ENCODE measurements at places on chromosomes 1 and 21.

GRCh38 chr1:205972491-205973168 is 29.4 kb upstream of the SLC26A9 start:
- DNase-seq: no peak

- no peak for DNase-seq
Observed at GRCh38 chr1:220135755-220136154, 41.8 kb downstream of the IARS2 start.

DNA sequence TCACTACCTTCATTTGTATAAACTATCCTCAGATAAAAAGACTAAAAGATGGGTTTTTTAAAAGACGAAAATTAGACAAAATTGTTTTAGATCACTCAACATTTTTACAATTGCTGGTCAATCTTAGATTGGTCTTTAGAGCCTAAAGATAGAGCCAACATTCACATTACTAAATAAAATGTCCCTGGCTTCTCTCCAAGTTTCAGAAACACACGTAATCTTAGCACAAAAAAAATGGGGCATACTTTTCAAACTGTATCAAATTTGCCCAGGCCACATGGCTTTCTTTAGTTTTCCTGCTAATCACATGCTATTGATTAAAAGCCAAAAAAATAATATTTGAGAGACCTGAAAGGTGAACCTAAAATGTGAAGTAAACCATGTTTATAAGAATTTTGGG is 288.1 kb downstream of the DPYD start:
- no peak for DNase-seq

DNA sequence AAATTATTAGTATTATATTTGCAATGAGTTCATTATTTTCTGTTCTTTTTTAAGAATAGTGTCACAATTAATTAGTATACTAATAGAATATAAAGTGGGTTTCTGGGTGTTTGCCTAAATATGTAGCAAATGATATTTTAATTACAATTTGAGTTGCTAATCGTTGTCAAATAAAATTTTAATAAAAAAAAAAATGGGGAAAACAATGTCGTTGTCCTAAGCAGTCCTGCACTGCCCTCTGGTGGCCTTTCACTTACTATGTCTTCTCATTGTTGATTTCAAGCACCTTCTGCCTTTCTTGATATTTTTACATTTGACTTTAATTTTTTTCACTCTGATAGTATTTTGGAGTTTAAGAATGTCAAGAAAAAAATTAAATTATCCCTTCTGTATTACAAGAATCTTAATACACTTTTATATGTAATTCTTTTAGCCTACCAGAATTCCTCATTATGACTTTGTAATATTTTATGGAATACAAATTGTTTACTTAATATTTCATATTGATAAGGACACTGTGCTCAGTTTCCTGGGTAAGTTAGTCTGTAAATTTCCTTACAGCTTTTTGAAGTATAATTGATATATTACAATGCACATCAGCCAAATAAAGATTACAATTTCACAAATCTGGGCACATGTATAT is 104.5 kb upstream of the FMN2 start:
- DNase-seq: peak; percentile 49

DNA sequence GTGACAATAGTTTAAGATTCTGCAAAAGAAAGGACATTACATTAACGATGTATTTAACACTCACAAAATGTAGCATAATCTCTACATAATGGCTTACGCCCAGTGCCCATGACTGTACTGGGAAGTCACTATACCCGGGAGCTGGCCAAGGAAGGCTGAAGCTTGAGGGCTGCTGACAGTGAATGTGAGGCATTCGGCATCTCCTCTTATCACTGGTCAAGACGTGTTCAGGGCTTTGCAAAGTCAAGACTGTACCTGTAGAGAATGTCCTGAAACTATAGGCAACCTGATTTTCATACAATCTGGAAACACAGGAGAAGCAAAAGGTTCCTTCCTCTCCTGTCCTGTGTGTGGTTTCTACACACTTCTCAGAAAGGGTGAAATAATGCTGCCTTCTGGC is 12.7 kb upstream of the IFNGR2 start:
- DNase-seq: no peak

GRCh38 chr21:45938811-45939520 is 42.6 kb upstream of the COL6A1 start:
- no peak for DNase-seq

- no peak for DNase-seq
Observed at GRCh38 chr1:59685666-59686065, 129.1 kb upstream of the HOOK1 start.

- no peak for DNase-seq
Observed at GRCh38 chr1:11298390-11299224, 25.6 kb downstream of the UBIAD1 start.

DNA sequence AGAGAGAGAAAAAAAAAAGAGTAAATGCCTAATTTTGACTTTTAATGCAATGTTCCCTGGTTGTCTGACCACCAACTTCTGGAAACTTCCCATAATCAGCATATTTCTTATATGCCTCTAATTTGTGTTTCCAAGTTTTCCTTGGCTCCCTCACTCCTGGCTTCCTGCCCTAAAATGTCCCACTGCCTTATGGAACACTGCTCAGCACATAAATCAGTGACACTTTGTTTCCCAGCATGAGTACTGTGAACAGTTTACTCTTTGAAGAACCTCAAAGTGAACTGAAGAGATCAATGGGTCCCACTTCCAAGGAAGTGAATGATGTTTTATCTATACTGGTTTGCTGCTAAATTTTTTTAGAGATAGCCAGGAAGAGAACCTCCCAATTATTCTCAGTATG is 271.3 kb upstream of the PRMT6 start:
- no peak for DNase-seq

DNA sequence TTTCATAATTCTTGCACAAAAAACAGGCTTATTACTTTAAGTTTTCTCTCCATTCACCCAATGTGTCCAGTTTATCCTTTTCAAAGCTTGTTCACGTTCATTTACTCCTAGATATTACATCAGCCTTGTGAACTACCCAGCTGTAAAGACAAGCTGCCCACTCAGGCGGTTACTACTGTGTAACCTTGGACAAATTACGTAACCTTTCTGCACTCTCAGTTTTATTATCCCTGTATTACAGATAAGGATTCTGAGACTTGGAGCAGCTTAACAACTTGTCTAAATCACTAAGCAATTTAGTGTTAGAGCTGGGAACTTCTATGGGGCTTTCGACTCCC is 20.5 kb upstream of the LPAR3 start:
- no peak for DNase-seq

DNA sequence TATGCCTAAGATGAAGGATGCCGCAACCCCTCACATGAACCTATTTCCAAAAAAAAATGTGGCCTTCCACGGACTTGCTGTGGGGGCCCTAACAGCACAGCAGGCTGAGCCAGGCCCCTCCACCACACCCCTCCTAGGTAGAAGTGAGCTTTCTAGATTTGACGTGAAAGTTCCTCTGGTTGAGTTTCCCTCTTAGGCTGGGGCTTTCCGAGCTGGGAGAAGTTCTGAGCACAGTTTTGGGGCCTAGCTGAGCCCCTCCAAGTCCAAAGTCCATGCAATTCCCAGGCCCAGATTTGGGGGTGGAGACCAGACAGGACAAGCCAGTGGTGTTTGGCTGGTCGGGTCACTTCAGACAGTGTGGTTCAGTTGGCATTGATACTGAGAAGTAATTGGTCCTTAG is 13.8 kb upstream of the PHLDA3 start:
- no peak for DNase-seq

GRCh38 chr1:236059011-236059410 is 5.9 kb downstream of the NID1 start:
- no peak for DNase-seq

DNA sequence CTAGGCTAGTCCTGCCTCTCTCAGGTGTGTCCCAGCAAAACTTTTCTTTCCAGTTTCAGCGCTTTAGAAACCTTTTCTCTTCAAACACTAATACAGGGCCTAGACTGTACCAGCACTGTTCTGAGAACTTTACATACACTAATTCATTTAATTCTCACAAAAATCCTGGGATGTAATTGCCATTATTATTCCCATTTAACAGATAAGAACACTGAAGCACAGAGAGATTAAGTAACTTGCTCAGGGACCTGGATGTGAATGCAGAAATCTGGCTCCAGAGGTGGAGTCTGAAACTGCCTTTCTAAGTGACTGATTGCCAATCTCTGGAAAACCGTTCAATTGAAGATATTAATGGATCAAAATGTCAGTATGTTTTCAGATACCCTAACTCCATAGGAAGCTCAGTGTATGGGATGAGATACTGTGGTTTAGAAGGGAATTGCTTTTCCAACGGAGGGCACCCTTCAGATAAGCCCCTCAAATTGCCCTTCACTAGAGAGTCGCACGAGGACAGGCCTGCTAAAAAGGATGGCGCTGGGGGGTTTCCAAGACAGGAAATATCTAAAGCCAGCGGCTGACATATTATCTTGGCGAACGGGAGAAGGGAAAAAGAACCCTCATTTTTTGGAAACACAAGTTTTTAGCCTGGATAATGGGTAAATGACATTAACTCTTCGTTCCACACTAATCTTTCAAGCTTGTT is 698 bp upstream of the UCK2 start:
- DNase-seq: no peak

DNA sequence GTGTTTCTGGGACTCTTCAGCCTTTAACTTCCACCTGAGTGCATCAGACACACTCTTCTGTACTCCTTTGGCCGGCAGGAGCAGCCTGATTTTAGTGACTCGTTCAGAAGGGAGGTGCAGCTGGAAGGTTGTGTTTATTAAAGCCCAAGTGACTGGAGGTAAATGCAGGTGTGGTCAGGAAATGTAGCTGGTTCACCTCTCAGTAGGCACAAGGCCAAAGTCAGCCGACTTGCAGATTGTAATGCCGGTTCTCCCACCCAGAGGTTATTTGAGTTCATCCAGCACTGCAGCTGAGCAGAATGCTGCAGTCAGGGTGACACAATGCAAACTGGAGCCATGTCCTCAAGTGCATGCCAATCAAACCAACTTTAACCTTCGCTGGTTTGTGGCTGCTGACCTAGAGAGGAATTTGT is 91.5 kb downstream of the SPATA46 start:
- DNase-seq: no peak

- DNase-seq: no peak
Observed at GRCh38 chr1:169107603-169108208, 1.2 kb downstream of the ATP1B1 start.

GRCh38 chr21:45542667-45543370 is 579 bp upstream of the SLC19A1 start:
- DNase-seq: no peak

- DNase-seq: no peak
Observed at GRCh38 chr1:35894183-35894582, 11.2 kb downstream of the AGO1 start.

DNA sequence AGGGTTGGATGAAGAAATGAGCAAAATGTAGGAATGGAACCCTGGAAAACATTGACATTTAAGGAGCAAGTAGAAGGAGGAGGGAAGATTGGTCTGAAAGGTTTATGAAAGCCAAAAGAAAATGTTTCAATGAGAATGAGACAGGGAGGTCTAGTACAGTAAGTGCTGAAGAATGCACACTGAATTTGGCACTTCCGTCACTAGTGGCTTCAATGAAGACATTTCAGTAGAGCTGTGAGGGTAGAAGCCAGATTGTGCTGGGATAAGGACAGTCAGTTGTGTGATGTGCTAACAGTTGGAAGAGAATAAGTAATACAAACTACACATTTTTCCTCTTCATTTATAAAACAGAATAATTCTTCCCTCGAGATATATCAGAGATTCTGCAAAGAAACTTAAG is 17.1 kb downstream of the THEM4 start:
- DNase-seq: no peak

- no peak for DNase-seq
Observed at GRCh38 chr21:29667651-29668050, 272.1 kb downstream of the GRIK1 start.

GRCh38 chr1:63935553-63935952 is 161.7 kb downstream of the ROR1 start:
- no peak for DNase-seq

GRCh38 chr1:25031601-25031965 is 101.5 kb upstream of the RUNX3 start:
- no peak for DNase-seq

DNA sequence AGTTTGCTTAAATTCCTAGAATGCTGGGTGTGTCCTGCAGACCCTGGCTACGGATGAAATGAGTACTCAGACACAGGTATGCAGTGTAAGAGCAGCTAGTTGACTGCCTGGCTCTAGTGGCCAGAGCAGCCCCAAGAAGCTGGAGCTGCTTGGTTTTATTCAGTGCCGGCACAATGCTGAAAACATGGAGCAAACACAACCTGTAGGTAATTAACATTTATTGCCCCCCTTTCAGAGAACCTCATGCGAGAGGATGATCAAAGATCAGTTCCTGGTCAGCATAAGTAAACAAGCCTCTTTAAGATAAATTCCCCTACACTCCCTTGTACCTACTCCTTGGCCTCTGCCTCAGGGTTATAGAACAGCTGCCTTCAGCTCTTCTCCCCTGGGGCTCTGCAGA is 43.2 kb downstream of the MRPS6 start:
- no peak for DNase-seq

- no peak for DNase-seq
Observed at GRCh38 chr1:230459465-230459864, 33.3 kb upstream of the PGBD5 start.

DNA sequence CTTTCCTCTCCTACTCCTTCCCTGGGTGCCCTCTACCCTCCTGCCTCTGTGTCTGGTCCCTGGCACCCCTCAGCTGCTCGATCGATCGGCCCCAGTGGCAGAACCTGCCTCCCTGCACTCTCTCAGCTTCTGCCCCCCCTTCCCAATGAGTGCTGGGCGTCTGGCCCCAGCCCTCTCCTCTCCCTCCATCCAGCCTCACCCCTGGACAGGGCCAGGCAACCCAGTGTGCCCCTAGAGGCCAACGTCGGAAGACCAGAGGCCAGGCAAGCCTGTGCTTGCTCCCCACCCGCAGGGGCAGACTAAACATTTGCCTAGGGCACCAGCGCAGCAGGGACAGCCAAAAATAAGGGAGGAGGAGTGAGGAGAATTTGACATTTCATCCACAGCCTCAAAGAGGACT is 43.5 kb downstream of the LGR6 start:
- DNase-seq: peak; percentile 17

GRCh38 chr21:35578347-35578782 is 482.0 kb downstream of the SETD4 start:
- DNase-seq: no peak

DNA sequence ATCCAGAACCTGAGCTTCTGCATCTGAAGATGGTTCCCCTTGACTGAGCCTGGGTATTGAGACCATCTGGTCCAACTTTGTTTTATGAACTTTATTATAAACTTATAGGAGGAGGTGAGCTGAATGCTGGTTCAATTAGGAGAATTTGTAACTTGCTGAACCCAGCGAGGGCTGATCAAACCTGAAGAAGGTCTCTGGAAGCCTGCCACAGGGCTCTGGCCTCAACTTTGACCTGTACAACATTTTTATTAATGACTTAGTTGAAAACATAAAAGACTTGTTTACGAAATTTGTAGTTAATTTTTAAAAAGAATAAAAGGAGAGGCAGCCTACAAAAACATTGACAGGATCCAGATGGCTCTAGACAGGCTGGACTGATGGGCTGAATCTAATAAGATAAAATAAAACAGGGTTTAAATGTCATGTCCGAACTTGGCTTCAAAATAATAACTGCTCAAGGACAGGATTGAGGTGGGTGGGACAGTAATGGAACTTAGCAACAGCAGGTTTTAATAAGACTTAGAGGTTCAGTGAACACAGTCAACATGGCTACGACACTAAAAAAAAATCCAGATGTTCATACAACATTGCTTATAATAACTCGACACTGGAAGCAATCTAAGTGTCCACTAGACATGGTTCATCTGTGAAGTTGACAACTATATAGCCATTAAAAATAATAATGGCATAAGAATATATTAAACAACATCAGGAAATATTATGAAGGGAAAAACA is 53.4 kb upstream of the GJB5 start:
- DNase-seq: no peak

Measured in kidney capillary endothelial cell (primary cell).